ENCODE measurements at places on chromosomes 7 and 10.

DNA sequence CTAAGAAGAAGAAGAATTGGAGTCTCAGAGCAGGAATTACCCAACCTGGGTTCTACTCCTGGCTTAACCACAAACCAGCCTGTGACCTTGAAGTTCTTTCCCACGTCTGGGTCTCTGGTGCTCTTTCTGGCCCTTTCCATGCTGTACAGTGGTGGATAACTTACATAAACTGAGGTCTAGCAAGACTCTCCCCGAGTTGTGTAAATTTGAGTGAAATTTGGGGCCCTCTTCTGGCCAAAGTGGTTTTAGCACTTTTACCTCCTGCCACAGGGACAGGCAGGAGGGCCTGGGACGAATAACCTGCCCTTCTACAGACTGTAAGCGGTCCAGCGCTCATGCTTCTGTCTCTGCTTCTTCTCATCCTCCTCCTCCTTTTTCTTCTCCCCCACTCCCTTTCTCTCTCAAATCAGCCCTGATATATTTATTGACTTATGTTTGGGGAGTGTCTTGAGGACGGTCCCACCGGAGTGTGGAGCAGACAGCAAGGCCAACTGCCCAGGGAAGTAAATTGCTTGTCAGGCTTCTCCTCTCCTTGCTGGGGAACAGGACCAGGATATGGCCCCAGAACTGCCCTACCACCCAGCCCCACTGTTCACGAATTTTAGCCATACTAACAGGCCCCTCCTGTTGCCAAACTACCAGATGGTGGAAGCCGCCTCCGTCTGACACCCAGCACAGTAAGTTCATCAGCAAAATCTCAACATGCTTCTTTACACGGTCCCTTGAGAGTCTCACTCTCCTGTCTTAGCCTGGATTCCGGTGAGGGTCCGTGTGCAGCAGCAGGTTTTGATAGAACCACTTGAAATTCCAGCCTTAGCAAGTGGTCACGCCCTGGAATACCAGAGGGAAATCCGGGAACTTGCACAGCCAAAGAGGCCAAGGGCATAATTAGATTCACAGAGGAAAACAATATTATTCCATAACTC lies 4.0 kb upstream of the SH3PXD2A start:
- peak; percentile 31 for DNase-seq

GRCh38 chr10:47060993-47061500 lies 149.8 kb downstream of the PTPN20 start:
- no peak for DNase-seq

GRCh38 chr7:24907311-24907886 lies 72.6 kb downstream of the OSBPL3 start:
- DNase-seq: no peak

DNA sequence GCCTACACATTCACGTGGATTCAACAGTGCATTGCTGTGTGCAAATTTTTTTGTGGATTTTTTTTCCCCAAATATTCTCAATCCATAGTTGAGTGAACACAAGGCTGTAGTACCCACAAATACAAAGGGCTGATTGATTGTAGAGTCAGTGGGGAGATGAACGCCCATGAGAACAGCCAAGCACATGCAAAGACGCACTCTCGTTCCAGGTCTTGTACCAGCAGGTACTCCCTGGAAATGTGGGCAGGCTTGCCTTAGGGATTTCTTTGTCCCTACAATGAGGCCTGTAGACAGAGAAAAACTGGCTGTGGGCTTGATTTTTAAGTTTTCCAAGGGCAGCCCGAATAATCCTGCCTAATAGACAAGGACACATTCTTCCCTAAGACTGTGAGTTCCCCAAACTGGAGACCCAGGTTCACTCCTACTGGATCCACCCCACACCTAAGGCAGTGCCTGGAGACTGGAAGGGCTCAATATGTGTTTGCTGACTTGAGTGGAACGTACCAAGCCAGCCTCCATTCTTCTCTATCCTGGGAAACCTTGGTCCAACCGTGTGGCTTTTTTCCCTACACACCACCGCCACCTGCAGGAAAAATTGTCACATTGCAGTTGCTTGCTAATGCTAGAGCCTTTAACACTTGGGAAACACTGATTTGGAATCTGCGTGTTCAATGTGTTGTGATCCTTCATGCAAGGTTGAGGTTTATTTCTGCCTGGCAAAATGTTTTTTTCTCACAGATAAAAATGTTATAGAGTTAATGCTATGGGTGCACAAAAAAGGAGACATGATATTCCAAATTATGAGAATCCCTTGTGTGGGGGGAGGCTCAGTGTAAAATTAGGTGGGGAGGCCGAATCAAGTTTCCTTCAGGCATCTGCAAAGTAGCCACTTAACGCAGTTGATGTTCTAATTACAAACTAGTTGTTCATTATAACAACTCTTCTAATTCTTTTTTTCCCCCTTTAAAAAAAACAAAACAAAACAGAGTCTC lies 49.3 kb downstream of the PPP1R17 start:
- peak; percentile 26 for DNase-seq
